ENCODE measurements at places on chromosomes 6 and 20.

- no peak for DNase-seq
Measured at GRCh38 chr6:42336431-42336830, 115.3 kb downstream of the TRERF1 start.

- DNase-seq = peak; percentile 1
Measured at GRCh38 chr6:34189806-34190503, 44.1 kb upstream of the GRM4 start.

- peak; percentile 60 for DNase-seq
Measured at GRCh38 chr6:108609276-108609769, 48.6 kb downstream of the FOXO3 start.

DNA sequence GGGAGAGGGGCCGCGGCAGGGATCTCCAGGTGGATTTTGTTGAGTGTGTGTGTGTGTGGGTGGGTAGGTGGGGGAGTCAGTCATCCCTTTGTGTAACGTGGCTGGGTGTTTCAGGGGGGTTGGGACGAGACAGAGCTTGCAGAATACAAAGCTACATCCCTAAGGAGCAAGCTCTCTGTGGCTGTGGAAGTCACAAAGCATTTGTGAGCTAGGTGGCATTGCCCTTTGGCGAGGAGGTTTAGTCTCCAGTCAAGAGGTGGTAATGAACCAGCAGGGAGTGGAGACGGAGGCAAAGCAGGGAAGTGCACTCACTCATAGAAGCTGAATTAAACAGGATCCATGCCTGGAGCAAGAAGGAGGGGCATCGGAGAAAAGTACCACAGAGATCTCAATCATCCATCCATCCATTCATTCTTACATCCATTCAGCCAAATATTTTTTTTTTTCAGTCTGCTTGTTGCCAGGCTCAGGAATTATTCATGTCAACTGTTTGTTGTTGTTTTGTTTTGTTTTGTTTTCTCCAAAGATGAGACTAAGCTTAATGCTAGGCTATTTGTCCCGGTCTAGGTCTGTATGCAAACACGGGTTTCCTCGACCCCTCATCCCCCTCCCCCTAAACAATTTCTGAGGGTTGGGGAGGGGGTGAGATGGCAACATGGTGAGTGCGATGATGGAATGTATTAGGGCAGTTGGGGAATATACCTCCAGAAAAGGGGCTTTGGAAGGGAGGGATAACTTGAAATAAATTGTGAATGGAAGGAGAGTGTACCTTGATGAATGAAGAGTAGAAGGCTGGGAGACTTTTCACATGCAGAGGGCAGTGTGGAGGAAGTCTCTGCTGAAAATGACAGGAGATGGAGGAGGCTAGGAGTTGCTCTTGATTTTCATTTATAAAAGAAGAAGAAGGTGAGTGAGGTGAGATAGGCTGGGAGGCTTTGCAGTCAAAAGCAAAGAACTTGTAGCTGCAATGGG is 1.0 kb downstream of the HCRTR2 start:
- DNase-seq = no peak

DNA sequence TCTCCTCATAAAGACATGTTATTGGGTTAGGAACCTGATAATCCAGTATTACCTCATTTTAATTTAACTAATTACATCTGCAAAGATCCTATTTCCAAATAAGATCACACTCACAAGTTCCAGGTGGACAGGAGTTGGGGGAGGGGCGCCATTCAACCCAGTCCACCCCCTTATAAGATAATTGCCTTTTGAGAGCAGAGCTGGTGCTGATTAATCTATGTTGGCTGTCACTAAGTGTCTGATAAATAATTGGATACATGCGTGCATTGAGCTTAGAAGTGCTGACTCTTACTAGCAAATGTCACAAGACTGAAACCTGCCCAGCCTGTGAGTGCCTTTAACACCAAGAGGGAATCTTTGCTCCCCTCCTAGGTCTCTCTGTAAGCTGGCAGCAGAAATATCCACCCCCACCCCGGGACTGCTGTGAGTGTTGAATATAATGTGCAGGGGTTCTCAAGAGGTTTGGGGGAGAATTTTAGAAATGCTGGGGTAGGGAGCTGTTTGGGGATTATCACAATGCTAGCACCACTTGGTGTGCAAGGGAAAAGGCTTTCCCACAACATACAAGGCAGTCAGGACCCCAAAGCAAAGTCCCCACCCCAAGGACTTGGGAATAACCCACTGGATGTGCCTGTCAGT is 87.5 kb downstream of the ANKRD60 start:
- no peak for DNase-seq

DNA sequence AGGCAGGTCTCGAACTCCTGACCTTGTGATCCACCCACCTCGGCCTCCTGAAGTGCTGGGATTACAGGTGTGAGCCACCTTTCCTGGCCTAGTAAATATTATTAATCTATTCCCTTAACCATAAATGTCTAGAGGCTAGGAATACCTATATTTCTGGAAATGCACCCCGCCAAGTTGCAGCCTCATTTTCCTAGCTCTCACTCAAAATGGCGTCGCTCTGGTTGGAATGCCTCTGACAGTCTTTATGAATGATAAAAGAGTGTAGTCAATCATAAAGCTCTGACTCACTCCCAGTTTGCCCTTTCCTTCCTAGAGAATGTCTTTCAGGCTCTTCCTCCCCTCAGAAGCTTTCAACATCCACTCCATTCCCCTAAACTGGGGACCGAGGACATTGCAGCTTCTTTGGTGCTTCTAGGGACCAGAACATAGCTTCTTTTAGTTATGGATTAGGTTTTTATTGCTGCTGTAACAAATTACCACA is 14.1 kb upstream of the TRIM26 start:
- DNase-seq = no peak

DNA sequence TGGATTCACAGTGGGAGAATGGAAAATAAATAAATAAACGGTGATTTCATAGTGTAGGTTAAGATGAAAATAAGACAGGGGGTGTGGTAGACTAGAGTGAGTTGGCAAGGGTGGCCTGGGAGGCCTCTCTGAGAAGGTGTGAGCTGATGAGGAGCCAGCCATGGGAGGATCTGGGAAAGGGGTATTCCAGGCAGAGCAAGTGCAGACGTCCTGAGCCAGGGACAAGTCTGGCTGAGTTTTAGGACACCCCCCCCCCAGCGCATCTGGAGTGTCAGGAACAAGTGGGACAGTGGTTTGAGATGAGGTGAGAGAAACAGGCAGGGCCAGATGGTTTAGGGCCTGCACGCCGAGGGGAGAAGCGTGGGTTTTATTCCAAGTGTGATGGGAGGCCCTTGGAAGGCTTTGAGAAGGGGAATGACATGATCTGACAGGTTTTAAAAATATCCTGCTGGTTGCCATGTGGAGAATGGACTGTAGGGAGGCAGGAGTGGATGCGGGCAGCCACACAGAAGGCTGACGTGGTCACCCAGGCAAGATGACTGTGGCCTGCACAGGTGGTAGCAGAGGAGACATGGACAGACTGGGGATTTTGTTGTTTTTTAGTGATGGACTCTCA is 21.1 kb upstream of the CCM2L start:
- DNase-seq = no peak

DNA sequence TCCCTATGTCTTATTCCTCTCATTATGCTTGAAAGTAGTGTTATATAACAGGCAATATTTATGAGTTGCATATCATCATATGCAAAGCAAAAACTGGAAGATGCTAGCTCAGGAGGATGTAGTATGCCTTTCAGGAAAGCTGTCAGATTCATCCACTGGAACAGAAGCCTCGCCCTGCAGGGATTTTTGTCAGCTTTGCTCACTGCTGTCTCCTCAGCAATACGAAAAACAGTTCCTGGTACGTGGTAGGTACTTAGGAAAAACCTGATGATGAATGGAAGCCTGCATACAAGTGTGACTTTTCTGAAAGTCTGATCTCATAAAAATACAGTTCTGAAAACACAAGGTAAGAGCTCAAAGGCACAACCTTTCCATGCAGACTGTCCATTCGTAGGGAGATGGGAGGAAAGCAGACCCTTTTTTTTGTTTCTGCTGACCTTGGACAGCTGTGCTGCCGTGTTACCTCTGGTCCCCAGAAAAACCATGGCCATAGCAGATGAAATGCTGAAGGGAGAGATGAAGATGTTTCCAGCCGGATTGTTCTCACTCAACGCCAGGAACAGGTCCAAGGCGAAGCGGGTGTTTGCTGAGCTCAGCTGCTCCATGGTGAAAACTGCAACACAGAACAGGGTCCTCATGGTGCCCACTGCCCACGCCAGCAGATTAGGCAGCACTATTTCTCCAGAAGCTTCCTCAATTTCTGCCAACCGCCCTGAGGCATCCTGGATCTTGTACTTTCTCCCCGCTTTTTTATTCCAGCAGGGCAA is 1.5 kb downstream of the SERPINB1 start:
- no peak for DNase-seq

- no peak for DNase-seq
Measured at GRCh38 chr6:54320871-54321270, 12.6 kb downstream of the TINAG start.

- no peak for DNase-seq
Measured at GRCh38 chr20:63191400-63191799, 24.5 kb downstream of the YTHDF1 start.

- peak; percentile 29 for DNase-seq
Measured at GRCh38 chr6:54085541-54085940, 25.7 kb upstream of the MLIP start.

GRCh38 chr6:104896914-104897313 is 37.2 kb upstream of the HACE1 start:
- peak; percentile 23 for DNase-seq

DNA sequence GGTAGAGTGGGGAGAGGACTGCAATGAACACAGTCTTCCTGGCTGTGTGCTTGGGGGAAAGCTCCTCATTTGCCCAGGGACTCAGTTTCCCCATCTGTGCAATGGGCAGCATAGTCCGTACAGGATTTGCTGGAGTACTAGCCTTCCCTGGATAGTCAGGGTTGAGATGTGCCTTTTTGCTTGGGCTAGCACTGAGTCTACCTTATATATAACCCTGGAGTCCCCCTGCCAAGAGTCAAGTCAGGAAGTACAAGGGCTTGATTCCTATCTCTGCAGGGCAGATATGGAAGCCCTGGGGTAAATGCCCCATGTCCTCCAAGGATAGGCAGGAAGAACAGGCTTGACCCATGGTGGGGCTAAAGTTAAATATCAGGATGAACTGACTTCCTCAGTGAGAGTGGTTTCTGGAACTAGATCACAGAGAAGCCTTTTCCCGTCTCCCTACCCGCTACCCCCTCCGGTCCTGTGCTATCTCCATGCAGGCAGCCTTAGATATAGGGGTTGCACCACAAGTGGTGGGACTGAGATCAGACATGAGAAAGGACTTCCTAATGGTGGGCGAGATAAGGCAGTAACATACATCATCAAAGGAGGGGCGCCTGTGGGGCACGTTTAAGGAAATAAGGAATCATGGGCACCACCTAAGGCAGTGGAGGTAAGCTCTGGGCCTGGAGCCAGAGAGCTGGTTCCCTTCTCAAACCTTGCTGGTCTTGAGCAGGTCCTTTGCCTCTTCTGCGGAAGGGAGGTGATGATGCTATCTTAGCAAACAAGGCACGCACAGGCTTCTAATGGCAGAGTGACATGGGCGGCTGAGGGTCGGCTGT is 157.9 kb downstream of the MRPL14 start:
- DNase-seq = no peak

- DNase-seq = peak; percentile 47
Measured at GRCh38 chr6:42979523-42980177, 669 bp upstream of the PEX6 start.

GRCh38 chr6:108492131-108492766 is 68.5 kb upstream of the FOXO3 start:
- DNase-seq = peak; percentile 72
